ENCODE measurements at places on chromosomes 12 and 14.

DNA sequence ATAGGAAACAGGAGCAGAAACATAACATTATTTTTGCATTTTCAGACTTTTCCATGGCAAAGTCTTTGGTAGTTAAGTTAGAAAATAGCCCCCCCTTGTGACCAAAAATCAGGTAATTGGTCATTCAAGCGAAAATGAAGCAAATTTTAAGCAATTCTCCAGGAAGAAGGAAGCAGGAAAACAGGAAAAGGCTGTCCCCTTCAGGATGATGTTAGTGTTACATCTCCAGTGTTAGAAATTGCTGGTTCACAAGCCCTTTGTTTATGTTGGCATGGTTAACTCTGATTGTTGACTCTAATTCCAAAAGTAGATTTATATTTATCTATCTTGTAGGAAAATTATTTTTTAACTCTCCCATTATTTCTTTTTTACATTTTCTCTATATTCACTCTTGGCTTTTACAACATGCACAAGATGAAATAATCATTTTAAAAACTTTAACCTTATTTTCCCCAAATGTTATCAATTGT, 18.8 kb upstream of the GAS2L3 start:
- DNase-seq = peak; percentile 92

- peak; percentile 13 for DNase-seq
Observed at GRCh38 chr14:55383541-55384140, 28.0 kb downstream of the ATG14 start.

GRCh38 chr14:61076556-61076955, 95.5 kb downstream of the SLC38A6 start:
- no peak for DNase-seq

GRCh38 chr14:35956376-35957085, 130.4 kb downstream of the BRMS1L start:
- DNase-seq = no peak

DNA sequence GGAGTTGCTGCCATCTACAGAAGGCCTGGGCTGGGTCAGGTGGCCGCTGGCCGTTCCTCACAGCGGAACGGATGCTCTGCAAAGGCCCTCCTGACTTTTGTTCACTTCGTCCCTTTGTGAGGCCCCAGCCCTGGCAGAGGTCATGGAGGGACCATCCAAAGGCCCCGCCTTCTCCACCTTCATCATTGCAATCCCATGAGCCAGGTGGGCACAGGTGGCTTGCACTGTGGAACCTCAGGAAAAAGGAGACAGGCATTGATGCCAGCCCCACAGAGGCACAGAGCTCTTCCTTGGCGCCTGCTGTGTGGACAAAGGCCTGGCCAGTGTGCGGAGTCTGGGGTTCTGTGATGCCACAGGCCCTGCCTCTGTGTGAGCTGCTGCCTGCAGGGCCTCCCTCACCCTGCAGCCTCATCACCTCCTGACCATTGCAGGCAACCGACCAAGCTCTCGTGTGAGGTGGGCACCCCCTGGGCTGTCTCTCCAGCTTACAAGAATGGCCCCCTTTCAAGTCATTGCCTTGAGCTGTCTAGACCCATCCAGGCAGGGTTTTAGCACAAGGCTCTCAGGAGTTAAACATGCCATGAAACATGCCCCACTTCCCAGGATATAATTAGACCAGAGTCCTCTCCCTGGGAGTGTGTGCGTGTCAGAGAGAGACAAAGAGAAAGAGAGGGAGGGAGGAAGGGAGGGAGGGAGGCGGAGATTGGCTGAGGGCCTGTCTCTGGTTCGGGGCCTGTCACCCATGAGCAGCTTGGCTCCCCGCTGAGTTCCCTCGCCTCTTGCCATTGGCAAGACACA, 19.3 kb downstream of the NFKBIA start:
- peak; percentile 63 for DNase-seq

GRCh38 chr12:112122823-112123690, 2.3 kb upstream of the TRAFD1 start:
- DNase-seq = no peak

DNA sequence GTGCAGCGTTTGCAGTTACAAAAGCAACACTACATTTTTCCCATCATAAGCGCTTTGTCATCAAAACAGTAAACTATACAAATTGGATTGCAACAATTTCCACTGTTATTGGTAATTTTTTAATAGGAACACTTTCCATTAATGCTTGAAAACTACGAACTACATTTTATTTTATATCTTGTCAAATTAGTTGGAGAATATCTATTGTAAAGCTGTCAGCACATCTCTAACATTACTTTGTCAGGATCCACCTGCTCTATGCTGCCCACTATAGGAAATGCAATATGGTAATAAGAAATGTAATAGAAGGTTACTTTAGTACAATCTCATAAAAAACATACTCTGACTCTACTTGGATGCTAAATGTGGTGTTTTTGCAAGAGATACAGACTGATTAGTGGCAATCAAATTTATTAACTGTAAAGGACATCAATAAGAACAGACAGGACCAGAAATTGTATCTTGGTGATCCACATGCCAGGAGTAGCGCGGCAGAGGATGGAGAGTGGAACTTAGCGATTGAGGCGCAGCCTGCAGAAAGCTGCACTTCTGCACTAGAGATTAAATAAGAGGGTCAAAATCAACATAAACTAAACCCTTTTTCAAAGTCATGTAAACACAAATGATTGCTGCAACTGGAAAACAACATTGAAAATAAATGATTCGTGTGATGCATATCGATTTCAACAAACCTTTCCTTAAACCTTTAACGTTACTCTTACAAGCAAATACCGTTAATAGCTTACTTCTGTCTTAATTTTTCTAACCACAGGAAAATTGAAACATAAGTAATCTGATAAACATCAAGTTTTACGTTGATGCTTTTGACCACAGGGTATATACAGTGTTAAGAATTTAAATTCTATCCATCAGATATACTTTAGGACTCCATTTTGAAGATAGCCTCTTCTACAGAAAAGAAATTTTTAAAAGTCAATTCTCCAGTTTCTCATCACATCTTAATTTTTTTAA, 3.6 kb upstream of the ARID2 start:
- DNase-seq = peak; percentile 77

DNA sequence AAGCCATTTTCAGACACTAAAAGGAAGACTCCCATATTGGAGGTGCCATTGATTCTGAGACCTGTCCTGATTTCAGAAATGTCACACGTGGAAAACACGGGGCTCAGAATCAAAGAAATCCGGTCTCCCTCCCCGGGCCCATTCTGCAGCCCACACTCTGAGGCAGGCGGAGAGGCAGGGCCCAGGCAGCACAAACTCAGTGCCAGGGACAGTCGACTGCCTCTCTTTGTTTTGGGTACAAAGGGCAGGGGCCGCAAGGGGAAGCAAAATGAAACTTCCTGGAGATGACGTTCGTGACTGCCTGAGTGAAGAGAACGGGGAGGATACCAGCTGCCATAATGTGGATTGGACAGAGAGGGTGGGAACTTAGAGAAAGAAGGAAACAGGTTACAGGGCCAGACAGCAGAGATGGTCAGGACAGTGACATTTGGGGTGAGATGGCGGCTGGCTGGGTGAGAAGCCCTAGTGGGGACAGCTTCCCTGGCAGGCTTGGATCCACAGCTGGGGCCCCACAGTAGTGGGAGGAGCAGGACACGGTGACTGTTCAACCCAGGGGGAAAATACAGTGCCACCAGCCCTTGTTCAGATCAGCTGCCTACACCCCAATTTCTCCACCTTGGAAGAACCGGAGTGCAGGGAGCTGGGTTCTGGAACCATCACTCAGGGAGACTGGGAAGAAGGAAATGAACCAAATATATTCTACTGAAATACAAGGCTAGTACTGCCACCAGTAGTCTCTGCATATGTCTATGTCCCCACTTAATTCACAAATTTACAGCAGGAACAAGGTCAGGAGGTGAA, 8.1 kb downstream of the GAPDH start:
- DNase-seq = no peak

DNA sequence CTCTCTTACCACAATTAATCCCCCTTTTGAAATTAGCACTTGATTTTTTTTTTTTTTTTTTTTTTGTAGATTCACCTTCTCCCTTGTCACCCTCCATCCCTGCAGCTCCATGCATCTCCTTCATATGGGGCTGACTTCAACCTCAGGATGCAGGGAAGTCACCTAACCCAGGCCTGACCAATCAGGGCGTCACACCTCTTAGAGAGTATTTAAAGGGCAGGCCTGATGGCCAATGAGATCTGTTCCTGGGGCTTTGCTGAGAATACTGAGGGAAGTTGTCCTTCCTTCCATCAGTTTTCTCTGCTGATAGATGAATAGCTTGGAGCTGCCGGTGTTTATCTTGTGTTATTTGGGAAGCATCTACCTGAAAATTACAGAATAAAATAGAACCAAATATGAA, 1104.7 kb upstream of the TMEM132C start:
- no peak for DNase-seq

GRCh38 chr14:84643446-84643845, 886.5 kb upstream of the FLRT2 start:
- no peak for DNase-seq

- DNase-seq = no peak
Observed at GRCh38 chr12:131188131-131189050, 234.7 kb downstream of the ADGRD1 start.

- peak; percentile 69 for DNase-seq
Observed at GRCh38 chr12:104877103-104877705, 80.9 kb downstream of the SLC41A2 start.

- DNase-seq = no peak
Observed at GRCh38 chr12:75446857-75447256, 33.7 kb upstream of the GLIPR1 start.

- DNase-seq = no peak
Observed at GRCh38 chr14:35403114-35403602, 1.4 kb downstream of the NFKBIA start.

DNA sequence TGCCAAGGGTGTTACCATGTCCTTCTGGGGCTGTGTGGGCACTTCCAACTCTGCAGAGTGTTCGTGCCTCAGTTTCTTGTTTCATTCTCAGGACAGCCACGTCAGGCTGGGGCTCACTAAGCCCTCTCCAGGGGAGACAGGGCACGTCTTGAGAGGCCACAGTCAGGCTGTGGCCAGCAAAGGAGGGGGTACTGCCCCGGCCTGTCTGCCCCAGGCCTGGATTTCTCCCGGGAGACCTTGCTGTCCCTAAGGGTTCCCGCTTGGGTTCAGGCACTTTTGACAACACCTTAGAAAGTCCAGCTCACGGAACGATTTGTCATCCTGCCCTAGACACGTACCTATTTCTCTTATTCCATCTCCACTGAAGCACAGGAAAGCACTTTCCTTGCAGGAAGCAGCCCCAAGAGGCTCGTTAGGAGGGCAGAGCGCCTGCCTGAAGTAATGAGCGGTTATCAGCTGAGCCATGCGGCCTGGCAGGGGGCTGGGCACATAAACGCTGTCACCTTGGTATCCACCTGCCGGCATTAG, 290.4 kb upstream of the RTL1 start:
- DNase-seq = peak; percentile 8

DNA sequence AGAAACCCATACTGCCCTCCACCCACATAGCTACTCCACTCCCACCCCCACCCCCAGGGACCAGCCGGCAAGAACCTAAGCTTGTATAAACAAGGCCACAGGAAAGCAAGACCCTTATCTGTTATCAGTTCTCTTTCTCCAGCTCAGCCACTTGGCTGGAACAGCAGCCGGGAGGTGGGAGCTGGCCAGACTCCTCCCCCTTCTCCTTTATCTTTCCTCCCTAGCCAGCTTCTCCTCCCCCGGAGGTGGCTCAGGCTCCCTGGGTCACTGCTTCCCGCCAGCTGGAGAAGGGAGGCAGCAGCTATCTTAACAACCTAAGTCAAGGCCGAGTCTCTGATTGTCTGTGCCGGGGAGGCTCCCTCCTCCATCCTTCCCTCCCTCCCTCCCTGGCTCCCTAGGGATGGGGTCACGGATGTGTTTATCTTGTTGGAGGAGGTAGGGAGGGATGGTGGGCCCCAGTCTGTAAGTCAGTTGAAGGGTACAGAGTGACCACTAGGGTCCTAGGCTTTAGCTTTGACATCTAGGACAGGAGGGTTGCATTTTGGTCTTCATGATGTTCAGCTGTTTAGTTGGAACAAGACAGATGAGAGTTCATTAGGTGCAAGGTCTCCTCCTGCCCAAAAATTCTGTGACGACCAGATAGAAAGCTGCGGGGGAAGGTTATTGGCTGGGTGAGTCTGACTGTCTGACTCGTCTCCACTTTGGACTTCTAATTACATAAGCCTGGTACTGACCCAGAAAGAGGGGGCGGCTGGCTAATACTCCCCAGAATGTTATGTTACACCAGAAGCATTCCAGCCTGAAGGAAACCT, 29.7 kb downstream of the ZFP36L1 start:
- DNase-seq = peak; percentile 87

- peak; percentile 33 for DNase-seq
Observed at GRCh38 chr12:50222275-50222783, 55.2 kb upstream of the CERS5 start.

DNA sequence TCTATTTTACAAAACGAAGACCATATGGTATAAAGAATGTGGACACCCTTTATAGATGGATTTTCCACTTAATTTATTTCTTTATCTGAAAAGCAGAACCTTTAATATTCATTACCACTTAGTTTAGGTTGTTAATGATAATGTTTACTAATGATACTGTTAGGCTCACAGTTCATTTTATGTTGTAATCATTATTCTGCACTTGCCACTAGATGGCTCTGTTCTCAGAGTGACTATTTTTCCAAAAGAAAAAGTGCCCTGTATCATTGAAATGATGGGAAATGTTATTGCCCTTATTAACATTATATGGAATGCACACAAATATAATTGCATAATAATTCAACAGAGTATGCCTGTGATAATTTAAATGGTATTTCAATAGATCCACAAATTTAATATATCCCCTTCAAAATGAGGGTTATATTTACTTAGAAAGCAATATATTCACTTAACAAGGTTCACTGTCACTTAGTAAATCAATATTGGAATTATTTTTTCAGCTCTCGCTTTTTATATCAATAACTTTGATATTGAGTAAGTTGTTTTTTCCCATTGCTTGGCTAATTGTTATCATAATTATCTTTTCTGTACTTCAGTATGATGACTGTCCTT, 95.7 kb downstream of the PDE3A start:
- DNase-seq = no peak

- DNase-seq = no peak
Observed at GRCh38 chr12:120175062-120175461, 19.5 kb downstream of the GCN1 start.

DNA sequence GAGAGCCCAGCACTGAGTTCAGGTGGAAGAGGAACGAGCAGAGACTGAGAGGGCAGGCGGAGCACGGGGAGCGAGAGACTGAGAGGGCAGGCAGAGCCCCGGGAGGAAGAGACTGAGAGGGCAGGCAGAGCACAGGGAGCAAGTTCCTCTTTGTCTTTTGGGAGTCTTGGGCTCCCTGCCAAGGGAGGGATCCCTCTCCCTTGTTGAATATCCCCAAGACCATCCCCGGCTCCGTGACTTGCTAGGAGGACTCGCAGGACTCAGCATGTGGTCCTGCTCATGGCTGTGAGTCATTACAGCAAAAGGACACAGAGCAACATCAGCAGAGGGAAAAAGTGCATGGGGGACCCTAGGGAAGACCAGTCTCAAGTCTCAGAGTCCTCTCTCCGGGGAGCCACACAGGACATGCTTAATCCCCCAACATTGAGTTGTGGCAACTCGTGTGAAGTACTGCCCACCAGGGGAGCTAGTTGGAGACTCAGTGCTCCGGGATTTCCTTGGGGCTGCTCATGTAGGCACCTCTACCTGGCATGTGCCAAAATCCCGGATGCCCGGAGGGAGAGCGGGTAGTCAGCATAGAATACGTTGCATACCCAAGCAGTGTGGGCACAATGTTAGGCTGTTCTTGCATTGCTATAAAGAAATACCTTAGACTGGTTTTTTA, 81.0 kb downstream of the CCDC92 start:
- no peak for DNase-seq

GRCh38 chr14:90981636-90982035, 78.8 kb downstream of the RPS6KA5 start:
- DNase-seq = no peak

All from stomach (tissue), 19 donors.